ENCODE measurements at places on chromosomes 12 and 14.

DNA sequence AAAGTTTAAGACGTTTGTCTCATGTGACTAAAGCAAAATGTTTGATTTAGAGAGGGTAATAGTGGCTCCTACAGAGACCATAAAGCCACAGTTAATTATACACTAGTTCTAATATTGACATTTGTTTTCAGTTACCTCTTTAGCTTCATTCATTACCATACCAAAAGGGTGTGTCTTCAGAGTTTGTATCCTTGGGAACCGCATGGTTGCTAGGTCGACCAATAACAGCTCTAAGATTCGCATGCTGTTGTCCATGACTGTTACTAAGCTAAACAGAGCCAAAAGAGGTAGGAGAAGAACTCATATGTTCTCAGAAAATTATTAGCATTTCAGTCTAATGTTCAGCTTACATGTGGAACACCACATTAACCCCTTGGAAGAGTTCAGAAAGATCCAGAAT, 36.2 kb upstream of the ETNK1 start:
- DNase-seq, result no peak

GRCh38 chr12:25241167-25242020, 9.3 kb downstream of the KRAS start:
- DNase-seq, result peak; percentile 67

DNA sequence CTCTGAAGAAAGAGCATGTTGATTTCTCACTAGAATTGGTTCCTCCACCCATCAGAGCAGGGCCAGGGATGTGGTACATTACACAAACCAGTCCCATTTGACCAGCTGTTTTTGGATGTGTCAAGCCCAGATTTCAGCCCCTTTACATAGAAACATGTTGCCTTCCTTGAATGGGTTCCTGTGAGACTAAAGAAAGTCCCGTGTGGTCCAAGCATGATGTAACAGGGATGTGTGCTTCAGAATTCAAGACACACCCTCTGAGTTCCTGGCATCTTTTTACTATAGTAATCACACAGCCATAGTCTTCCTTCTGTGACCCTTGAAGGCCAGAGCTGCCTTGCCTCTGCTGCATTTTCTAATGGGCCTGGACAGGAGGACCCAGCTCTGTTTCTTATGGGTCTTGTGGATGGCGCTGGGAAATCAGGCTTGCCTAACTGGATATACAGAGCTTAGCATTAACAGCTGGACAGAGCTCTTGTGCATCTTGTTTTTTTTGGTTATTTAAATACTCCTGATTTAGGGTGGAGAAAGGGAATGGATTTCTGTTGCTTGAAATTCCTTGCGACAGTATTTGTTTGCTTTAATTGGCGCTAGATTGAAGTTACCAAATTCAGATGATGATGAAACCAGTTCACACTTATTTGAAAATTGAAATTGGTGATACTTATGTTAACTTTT, 341.0 kb downstream of the ZFP36L1 start:
- DNase-seq, result peak; percentile 56

DNA sequence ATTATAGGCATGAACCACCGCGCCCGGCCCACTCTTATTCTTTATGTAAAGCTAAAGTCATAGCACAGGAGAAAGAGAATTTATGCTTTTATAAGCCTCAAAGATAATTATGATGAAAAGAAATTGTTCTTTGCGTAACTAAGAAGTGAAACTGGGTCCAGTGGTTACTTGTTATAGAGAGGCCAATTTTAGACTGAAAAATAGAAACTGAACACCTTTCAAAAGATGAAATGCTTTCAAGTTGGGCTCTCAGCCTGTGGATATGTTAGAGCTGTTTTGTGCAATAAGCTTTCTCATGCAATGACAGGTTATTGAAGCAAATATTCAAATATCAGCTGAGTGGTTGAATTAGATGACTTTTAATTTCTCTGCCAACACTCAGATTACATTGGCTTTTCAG, 7.9 kb downstream of the TMEM253 start:
- DNase-seq, result no peak

DNA sequence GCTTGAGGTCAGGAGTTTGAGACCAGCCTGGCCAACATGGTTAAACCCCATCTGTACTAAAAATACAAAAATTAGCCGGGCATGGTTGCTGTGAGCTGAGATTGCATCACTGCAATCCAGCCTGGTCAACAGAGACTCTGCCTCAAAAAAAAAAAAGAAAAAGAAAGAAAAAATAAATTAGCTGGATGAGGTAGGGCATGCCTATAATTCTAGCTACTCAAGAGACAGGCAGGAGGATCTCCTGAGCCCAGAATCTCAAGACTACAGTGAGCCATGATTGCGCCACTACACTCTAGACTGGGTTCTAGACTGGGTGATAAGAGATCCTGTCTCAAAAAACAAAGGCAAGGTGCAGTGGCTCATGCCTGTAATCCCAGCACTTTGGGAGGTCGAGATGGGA, 16.9 kb downstream of the PPP4R3A start:
- peak; percentile 9 for DNase-seq

GRCh38 chr14:22505309-22505696, 83.7 kb downstream of the DAD1 start:
- no peak for DNase-seq

DNA sequence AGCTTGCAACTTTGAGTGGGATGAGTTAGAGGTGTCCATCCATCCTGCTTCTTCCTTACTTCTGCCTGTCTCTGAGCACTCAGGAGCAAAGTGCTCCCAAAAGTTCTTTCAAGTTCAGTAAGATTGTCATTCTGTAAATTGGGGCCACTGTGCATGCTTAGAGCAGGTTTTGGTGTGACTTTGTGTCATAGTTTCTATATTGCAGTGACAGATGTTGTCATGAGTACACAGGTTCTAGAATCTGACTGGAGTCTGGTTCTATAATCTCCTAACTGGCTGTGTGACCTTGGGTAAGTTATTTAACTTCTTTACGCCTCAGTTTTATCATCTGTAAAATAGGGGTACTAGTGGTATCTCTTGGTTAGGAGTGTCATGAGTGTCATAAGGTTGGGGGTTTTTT, 202.7 kb upstream of the BCL2L14 start:
- no peak for DNase-seq

GRCh38 chr14:68702135-68702534, 90.7 kb downstream of the ZFP36L1 start:
- no peak for DNase-seq

GRCh38 chr14:56953884-56954283, 143.6 kb upstream of the OTX2 start:
- no peak for DNase-seq

- DNase-seq, result no peak
Measured at GRCh38 chr12:64713376-64713775, 45.8 kb downstream of the GNS start.

GRCh38 chr14:58824106-58824505, 186.3 kb downstream of the DACT1 start:
- peak; percentile 20 for DNase-seq

DNA sequence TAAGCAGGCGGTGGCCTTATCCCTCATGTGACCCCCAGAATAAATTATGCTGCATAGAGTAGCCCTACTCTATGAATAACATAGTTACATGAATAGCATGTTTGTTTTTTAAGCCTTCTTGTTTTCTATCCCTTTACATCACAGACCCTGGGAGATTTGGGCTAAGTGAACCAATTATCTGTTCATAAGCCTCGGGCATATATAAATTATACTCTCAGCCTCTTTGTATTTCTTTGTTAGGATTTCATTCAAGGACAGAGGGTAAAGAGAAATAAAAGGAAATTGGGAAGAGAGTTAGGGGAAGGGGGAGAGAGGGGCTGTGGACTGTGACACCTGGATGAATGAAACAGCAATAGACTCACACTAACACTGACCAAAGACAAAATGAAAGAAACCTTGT, 35.3 kb upstream of the RTRAF start:
- DNase-seq, result no peak

DNA sequence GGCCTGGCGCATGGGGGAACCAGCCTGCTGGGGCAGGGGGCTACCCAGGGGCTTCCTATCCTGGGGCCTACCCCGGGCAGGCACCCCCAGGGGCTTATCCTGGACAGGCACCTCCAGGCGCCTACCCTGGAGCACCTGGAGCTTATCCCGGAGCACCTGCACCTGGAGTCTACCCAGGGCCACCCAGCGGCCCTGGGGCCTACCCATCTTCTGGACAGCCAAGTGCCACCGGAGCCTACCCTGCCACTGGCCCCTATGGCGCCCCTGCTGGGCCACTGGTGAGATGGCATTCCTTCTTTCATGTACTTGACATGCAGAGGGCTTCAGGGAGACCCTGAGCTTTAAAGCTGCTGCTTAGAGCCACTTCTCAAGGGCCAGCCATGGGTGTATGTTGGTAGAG, 9.0 kb downstream of the LGALS3 start:
- no peak for DNase-seq

DNA sequence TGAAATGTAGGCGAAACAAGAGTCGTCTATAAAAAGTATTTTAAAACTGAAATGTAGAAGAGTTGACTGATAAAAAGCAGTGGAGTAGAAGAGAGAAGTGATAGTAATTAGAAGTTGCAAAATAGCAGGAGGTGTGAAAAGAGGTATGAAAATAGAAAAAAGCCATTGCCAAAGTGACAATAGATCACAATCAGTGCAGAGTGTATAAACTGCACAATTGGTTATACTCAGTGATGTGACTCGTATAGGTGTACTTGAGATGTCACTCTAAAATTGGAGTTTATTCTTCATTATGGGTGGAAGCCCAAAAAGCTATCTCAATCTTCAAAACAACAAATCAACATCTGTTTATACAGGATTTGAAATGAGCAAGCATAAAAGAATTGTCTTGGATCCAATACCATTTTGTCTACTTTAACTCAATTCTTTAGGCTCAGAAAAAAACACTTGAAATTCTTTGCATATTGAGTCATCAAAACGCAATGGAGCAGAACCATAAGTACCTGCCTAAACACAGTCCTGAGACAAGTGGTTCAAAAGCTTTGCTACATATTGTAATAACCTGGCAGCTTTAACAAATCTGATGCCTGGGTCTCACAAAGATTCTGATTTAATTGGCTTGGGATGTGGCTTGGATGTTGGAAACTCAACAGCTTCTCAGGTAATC, 8.8 kb downstream of the IKBIP start:
- DNase-seq, result peak; percentile 23

DNA sequence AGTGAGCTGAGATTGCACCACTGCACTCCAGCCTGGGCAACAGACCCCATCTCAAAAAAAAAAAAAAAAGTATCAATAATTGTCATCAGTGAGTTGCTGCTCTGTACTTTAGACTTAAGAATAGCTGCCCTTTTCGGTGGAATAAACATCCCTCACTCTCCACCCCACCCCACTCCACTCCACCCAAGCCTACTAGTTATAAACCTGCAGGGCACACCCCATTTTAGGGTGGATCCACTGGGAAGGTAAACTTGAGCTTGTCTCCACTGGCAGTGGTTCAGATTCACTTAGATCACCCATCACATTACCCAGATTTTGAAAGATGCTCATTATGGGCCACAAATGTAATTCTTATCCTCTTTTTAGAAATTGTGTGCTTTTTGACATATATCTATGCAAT, 106.4 kb downstream of the GPR135 start:
- DNase-seq, result no peak

- peak; percentile 49 for DNase-seq
Measured at GRCh38 chr12:95096852-95097251, 23.4 kb upstream of the NR2C1 start.

DNA sequence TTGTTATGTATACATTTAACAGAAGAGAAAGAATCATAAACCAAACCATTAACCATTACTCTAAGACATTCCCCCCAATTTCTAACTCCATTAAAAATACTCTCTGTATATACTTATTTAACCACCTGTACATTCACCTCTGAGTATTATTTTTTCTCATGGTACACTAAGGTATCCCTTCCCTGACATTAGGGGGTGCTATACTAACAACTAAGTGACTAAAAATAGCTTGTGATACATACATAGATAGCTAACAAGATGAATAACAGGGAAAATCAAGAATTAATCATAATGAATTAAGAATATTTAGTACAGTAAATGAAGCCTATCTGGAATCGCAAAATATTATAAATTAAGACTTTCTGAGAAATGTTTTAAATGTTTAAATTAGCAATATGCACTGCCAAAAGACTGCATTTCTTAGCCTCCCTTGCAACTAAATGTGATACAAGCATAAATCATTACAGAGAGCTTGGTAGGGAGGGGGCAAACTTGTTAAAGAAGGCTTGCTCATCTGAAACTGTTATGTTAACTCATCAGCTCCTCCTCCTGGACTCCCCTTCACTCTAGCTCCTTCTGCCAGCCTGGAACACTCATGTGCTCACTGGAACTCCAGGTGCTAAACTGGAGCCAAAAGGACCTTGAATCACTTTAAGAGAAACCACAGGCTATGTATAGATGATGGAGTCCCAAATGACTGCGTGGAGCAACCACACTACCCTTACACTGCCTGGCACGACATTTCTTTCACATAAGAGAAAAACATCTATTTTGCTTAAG, 14.9 kb downstream of the C2CD5 start:
- peak; percentile 24 for DNase-seq

GRCh38 chr14:94145902-94146527, 16.6 kb upstream of the IFI27L2 start:
- DNase-seq, result no peak

GRCh38 chr12:65754744-65755595, 69.3 kb upstream of the HMGA2 start:
- DNase-seq, result no peak

GRCh38 chr14:74014299-74014698, 4.8 kb downstream of the ENTPD5 start:
- no peak for DNase-seq

GRCh38 chr12:69474456-69474855, 4.3 kb downstream of the FRS2 start:
- DNase-seq, result no peak

- no peak for DNase-seq
Measured at GRCh38 chr12:54206791-54207190, 18.0 kb upstream of the SMUG1 start.

DNA sequence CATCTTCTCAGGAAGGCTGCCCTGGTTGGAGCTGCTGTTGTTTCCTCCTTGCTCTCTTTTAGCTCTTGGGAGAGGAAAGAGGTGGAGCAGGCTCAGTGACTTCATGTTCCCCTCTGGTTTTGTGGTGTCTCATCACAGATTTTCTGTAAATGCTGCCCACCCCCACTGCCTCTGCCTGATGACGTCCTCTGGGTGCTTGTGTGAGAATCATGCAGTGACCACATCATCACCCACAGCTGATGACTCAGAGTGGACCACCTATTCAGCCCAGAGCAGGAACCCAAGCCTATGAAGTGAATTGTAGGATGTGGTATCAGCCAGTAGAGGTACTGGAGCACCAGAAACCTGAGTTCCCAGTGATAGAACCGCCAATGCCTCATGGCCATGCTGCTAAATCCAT, at the start of gene GZMB:
Gene GZMB (minus strand): TSS at position 33 of the 400 bp plus-strand sequence. CDS start 30 bp downstream, at position 3.
- no peak for DNase-seq

- no peak for DNase-seq
Measured at GRCh38 chr12:1809591-1810190, 10.7 kb upstream of the LRTM2 start.

- peak; percentile 27 for DNase-seq
Measured at GRCh38 chr12:108214486-108214885, 85.4 kb downstream of the WSCD2 start.
